ENCODE measurements at places on chromosomes 7 and 10. TPM values are rescaled to one million over a fixed set of nuclear protein-coding genes. Genes with fewer than 3 reads are reported as not detected.

Gene TDRD1
- not detected for total RNA-seq

Gene MYH16
- total RNA-seq, result not detected

Gene IDI2
- total RNA-seq, result not detected

Gene ASB10
- not detected for total RNA-seq

Gene IKZF1
- 248 TPM for total RNA-seq

Gene BTBD16
- not detected for total RNA-seq

Gene VWDE
- 0.86 TPM for total RNA-seq

Gene GIMAP2
- 58.8 TPM for total RNA-seq

Gene UNCX
- not detected for total RNA-seq

Gene NDUFB2
- total RNA-seq, result 83.9 TPM

Gene PON1
- total RNA-seq, result not detected

Gene SOSTDC1
- not detected for total RNA-seq

Gene SRI
- total RNA-seq, result 38.5 TPM

Gene EVX1
- total RNA-seq, result 0.24 TPM

Gene ZNF804B
- not detected for total RNA-seq

Gene RPEL1
- not detected for total RNA-seq

Gene PDK4
- not detected for total RNA-seq

Gene SUN3
- not detected for total RNA-seq

Gene C7orf33
- total RNA-seq, result not detected
